Stimulated activated CD4-positive, alpha-beta T cell treated with anti-CD3 and anti-CD28 coated beads, Interleukin-1b, Interleukin-23, amount 100 ng/mL, for 48 hours (primary cell): ENCODE measurements at places on chromosomes 5 and 9.

DNA sequence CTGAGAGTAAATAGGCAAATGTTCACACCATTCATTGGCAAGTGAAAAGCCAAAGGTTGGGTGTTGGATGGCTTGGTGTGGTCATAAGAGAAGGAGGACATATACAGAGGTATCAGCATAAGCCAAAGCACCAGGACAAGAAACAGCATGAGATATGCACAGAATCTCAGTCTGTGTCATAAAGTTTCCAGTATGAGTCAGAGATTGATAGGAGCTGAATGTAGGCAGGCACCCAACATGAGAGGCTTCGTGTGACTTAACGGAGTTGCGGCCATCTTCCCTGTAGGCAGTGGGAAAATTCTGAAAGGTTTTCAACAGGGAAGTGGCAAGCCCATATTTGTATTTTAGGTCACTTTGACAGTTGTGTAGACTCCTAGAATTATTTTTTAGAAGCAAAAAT, 54.5 kb downstream of the SNCAIP start:
- DNase-seq: no peak

DNA sequence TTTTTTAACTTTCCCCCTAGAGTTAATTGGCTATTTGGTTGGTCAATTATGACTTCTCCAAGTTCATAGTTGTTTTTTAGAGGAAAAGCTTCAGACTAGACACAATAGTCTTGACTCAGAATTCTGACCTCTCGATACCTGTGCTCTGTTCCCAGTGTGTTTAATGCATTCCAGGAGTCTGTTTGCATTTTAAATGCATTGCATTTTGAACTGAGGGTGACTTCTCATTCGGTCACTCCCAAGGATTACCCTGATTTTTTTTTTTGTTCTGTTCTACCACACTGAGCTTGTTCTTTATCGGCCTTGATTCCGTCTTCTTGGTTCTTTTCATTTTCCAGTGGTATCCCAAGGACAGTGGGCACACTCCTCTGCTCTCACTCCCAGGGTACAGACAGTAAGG, 16.3 kb downstream of the ARHGEF28 start:
- no peak for DNase-seq

GRCh38 chr5:109589986-109590385, 99.7 kb upstream of the MAN2A1 start:
- DNase-seq: no peak

DNA sequence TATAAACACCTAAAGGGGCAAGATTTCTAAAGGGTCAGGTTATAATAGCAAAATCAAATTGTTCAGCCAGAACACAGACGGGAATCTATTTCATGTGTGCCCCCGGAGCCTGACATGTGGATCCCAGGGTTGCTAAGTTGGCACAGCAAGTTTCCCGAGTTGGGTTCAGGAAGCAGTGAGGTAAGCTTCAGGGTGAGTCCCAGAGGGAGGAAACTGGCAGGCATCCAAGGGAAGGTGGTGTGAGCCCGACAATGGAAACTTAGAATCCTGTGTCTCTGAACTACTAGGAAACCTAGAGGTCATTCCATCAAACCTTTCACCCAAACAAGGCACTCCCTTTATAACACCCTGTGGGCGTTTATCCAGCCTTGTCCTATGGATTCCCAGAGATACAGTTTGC, 98.4 kb downstream of the ADRB2 start:
- DNase-seq: no peak

- DNase-seq: no peak
Measured at GRCh38 chr9:137402746-137403145, 20.2 kb downstream of the EXD3 start.
